ENCODE measurements at places on chromosomes 3 and 15.

- no peak for DNase-seq
Observed at GRCh38 chr3:70006089-70006488, 6.6 kb downstream of the SAMMSON start.

DNA sequence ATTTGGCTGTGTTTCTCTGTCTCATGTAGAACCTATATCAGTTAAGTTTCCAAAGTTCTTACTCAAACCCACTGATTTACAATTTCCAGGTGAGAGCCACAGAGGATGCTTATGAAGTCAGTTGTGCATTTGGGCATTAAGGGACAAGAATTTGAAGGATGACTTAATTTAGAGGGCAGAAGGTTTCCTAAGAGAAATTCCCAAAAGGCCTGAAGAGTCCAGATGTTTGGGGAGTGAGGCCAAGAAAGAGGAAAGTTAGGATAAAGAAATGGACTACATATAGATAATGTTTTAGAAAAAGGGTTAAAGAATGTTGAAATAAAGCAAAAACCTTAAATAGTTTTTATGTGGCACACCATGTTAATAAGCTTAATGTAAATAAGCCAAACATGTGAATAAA, 338.7 kb upstream of the GRM7 start:
- no peak for DNase-seq

DNA sequence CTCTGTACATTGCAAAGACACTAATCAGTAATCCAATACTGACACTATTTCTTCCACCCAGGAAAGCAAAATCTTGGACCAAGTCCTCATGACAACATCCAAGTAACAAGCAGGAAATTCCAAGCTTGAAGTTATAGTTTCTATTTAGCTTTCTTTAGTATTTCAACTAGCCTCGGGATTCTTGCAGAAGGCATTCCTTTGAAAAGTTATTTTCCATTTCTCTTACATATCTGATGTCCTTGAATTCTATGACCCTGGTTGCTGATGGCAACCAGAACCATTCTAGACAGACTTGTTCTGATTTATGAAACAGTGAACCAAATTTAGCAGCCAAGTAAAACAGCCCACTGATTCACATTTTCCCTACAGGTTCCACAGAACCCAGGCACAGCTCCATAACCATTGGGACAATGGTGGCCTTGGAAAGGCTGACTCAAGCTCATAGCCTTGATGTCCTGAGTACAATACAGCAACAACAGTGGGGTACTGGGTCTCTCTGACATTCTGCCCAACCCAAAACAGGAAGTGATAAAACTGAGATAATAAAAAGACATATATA, 26.5 kb downstream of the P3H2 start:
- DNase-seq = no peak

- DNase-seq = peak; percentile 48
Observed at GRCh38 chr15:57320631-57321220, 55.6 kb upstream of the CGNL1 start.

DNA sequence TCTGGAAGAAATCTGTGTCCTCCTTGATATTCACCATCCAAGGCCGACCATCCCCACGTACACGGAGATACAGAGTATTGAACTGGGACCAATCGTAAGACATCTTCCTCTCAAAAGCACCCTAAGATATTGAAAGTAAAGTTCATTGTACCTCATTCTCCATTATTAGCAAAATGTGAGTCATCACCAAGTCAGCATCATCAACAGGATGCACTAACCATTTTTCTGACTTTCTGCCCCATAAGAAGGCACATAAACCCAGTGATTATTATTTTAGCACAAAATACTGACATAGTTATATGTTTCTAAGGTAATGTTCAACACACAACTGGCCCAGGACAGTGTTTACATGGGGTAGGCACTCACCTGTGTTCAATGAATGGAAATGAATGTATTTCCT, 7.4 kb downstream of the NDUFAF1 start:
- DNase-seq = no peak

GRCh38 chr15:31489801-31490646, 163.4 kb downstream of the KLF13 start:
- DNase-seq = peak; percentile 15

- no peak for DNase-seq
Observed at GRCh38 chr3:23620638-23621015, 185.1 kb upstream of the UBE2E1 start.

DNA sequence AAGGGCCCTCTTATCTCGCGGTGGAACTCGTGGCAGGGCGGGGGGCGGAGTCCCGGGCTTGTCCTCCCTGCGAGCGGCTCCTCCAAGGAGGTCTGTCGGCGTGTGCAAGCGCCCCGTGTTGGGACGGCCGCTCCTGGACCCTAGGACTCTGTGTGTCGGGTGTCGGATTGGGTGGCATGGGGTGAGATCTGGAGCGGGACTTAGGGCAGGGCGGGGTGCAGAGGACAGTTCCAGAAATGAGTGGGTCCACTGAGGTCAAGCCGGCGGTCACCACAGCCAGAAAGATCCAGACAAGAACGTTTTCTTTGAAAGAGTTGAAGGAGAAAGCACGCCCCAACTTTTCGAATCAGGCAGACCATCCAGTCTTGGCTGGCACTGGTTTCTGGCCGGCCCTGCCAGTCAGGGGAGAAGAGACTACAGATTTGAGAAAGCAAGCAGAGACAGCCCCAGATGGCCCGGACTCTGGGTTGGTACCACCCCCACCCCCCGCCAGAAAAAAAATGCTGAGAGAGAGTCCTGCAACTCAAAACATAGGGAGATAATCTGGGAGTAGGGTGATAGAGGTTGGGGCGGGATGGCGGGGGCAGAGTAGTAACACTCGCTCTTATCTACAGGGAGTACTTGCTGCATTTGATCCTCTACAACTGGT, 784 bp upstream of the CISH start:
- DNase-seq = no peak

DNA sequence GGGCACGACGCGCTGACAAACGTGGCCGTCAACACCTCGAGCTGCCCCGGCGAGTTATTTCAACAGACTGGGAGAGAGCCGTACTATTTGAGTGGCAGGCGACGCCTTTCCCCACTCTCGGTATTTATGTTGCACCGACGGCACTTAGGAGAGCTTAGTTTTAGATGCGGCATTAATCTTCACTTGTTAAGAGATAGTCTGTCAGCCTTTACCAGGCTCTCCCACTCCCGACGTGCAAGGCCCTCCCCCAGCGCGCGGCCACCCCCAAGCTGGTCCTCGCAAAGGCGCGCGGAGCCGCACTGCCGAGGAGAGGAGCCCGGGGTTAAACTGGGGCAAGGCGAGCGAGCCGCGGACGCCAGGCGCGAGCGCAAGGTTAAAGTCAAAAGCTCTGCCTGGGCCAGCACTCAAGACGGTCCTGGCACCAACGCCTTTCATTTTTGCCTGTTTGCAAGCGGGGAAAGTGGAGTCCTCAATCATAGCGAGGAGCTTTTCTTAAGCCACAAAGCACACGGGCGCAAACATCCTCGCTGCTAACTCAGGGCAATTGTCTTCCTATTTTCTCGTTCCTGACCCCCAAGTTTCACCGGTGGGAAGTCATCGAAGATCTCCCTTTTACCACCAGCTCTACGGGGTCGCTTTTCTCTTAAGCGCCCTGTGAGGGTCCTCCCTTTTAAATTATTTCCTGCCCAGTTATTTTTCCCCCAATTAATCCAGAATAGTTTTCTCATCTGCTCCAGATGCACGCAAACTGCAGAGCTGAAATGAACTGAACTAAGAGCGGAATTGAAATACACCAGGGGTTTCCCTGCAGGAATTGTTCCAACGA, 86.6 kb downstream of the NR2F2 start:
- DNase-seq = no peak

DNA sequence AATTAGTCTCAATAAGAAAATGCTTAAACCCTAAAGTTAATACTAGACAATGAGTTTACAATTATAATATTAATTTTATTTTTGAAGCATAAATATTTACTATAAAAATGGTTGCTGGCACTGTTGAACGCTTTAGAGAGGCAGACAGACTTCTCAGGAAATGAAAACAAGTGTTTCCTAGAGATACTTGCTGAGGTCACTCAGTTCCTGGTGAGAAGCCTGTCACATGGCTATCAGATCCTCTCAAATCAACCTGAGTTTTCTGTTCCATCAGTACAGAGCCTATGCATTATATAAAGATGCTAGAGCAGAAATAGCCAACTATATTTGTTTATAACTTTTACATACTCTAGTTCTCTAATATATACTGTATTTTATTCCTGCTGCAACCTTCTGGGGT, 109.2 kb downstream of the MYO5A start:
- DNase-seq = no peak

- DNase-seq = no peak
Observed at GRCh38 chr15:38708672-38709180, 144.1 kb upstream of the RASGRP1 start.

DNA sequence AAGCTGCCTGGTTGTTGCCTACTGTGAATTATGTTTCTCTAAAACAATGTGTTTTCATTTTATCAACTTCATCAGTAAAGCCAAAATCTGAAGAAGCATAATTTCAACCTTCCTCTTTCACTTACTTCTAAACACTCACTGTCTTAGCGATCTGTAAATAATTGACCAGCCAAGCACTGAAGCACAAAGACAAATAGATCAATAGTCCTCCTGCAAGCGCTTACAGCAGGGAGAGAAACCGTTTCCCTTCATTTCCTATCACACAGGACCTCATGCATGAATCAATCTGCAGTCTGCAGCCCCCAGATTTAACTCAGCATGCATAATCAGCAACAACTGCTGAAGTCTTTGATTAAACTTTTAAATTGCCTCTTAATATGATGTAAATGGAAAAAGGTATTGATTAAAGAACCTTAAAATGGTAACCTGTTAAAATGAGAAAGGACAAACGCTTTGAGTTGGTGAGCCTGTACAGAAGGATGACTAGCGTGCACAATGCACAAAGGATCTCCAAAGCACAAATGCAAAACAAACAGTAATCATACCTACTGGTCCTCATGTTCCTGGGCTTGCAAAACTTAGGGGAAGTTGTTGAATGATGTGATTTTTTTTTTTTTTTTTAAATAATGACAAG, 370.2 kb upstream of the ZNF385D start:
- no peak for DNase-seq

All from NCI-H2029 (cell line).